ENCODE measurements at places on chromosomes 5 and 9.

DNA sequence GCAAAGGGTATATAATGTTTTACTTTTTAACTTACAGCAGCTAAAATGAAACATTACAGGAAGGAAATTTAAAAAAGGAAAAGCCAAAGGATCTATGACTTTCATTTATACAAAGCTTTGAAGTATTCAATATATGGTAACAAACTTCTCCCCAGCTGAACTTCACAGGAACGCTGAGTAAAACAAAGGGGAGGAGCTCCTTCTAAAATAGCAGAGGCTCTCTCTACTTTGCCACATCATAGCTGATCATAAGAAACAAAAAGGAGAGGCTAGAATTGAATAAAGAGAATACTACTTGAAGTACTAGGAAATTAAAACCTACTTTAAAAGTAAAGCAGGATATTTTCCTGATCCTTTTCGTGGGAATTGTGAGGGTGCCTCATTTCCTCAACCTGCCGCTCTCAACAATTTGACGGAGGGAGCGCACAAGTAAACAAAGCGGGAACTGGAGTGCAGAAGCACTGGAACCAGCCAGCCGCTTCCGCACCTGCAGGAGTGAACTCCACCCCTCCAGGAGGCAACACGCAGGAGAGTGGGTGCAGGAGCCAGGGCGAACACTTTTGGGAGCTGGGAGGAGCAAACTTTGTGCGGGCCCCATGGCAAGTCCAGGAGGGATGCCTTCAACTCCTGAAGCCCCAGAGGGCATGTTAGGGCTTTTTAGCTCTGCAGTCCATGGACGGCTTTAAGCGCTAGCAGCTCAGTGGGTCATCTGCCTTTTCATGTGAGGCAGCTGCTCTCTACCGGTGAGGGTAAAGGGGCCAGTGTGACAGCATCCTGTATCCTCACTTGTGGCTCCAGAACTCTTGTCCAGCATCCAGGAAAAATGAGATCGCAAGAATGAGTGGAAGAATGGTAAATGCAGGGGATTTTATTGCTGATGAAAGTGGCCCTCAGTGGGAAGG, 757.4 kb downstream of the PTPRD start:
- DNase-seq, result no peak

- no peak for DNase-seq
These were observed 40.5 kb upstream of the FAM81B start for GRCh38 chr5:95350631-95351030.

GRCh38 chr5:129960831-129961230, 56.6 kb downstream of the CHSY3 start:
- DNase-seq, result no peak

DNA sequence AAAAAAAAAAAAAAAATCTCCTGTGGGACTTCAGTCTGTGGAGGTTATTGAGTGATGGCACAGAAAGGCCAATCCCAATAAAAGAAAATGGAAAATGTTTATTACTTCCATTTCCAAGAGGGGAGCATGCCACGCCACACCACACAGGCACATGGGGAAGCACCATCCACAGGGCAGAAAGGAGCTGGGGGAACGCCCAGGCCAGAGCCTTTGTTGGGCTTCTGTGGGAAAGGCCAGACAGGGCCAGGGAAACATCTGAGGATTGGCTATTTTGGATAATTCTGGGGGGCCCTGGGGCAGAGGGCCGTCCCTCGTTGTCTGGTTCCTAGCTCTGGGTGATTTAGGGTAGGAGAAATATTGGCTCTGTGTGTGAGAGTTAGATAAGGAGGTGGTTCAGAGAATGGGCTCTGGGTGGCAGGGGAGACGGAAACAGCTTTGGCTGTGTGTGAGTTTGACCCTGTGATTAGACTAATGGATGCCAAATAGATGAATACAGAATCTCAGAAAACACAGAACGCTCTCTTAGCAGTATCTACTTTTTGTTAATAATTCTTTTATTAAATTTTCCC, 49.0 kb upstream of the ABL1 start:
- no peak for DNase-seq

DNA sequence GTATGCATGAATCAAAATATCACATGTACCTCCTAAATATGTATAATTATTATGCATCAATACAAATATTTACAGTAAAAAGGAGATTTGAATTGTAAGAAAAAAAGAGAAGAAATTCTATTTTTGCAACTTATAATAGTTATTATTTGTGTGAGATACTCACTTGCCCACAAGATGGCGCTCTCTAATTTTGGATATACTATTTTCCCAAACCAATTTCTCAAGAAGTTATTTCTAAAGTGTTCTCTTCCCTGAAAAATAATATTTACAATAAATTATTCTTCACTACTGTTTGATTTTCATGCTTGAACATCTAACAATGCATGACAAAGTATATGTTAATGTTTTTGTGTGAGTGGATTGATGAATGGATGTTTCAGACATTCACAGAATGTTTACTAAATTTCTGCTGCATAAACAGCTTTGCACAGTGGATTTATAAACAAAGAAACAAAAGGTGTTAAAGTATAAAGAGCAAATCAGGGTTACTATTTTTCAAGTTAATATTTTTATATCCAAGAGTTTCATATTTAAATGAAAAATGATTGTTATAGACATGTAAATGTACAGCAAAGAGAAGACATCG, 503.4 kb downstream of the PDE4D start:
- DNase-seq, result no peak

GRCh38 chr5:1449081-1449630, 3.9 kb upstream of the SLC6A3 start:
- no peak for DNase-seq

GRCh38 chr9:125652759-125653158, 54.2 kb downstream of the MAPKAP1 start:
- DNase-seq, result no peak

- no peak for DNase-seq
These were observed 132.8 kb upstream of the DPYSL3 start for GRCh38 chr5:147642666-147643065.

GRCh38 chr5:144467792-144468191, 297.1 kb downstream of the KCTD16 start:
- no peak for DNase-seq

GRCh38 chr9:75483636-75484035, 395.3 kb downstream of the OSTF1 start:
- no peak for DNase-seq

- no peak for DNase-seq
These were observed 9.7 kb downstream of the OMD start for GRCh38 chr9:92414566-92414965.

DNA sequence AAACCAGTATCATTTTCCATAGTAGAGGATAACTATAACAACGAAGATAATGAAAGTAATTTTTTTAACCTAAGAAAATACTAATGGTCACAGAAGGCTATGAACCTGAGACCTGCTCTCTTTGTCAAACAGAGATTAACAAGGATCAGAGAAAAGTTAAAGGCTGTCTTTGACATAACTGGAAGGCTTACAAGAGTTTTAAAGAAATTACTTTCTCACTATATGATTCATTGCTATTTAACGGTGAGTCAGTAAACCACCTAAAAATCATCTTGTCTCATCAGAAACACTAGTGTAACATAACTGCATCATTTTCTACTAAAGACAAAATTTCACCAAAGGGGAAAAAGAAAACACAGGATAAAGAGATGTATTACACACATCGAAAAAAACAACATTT, 19.3 kb downstream of the MLANA start:
- no peak for DNase-seq

GRCh38 chr5:29896646-29897045, 1296.8 kb upstream of the CDH6 start:
- DNase-seq, result no peak

DNA sequence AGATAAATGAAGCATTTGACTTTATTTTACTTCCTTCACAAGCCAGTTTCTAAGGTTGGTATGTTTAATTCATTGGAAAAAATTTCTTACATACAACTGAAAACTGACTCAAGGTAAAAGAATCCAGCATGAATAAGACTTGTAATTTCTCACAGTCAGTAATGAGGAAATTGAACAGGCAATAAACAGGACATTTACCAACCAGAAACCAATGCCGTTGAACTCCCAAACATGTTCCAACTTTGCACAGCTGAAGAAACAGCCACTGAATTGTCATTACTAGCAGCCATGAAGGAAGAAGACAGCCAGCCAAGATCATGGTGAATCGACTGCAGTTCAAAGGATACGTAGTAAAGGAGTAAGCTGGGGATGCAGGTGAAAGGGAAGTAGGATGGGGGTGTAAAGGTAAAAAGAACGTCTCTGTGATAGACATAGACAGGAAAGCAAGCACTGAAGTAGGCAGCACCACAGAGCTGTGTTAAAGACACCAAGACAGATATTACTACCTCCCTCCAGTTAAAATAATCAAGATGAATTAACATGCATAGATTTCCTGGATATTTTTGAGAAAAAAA, 21.3 kb upstream of the SLC12A2 start:
- DNase-seq, result no peak

DNA sequence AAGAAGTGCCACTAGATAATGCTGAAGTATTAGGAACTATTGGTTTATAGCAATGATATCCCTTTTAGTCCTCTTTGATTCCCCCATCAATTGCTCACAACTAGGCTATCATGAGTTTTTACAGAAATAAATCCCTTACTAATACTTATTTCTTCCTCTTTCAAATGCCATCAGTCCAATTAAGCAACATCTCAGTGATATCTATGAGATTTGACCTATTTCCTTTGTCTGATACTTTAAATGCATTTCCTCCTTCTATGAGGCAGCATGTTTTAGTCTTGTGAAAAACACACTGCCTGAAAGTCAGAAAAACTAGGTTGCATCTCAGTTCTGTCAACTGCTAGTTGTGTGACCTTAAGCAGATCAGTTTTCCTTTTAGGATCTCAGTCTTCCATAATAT, 101.6 kb downstream of the FBXW11 start:
- DNase-seq, result no peak

DNA sequence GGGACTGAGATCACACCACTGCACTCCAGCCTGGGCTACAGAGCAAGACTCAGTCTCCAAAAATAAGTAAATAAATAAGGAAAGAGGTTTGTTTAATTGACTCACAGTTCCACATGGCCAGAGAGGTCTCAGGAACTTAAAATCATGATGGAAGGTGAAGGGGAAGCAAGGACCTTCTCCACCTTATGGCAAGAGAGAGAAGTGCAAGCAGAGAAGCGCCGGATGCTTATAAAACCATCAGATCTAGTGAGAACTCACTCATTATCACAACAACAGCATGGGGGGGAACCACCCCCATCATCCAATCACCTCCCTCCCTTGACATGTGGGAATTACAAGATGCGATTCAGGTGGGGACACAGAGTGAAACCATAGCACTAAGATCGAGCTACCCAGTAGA, 22.8 kb upstream of the RGMB start:
- DNase-seq, result no peak

- no peak for DNase-seq
These were observed 46.9 kb downstream of the C9orf50 start for GRCh38 chr9:129573977-129574376.

DNA sequence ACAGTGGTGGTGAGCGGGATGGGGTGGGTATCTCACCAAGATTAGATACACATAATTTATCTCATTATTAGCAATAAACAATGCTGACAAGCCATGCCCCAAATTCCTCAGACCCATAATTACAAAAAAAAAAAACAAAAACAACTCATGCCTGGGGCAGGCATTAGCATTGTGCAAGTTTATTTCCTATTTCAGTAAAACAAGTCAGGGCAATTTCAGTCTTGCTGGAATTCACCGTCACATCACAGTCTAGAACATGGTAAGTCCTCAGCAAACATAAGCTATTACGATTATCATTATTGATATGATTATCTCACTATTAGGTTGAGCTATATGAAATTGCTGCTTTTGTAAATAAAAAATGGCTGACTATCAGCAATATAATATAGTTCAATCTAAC, 57.5 kb upstream of the GNAQ start:
- no peak for DNase-seq

- DNase-seq, result no peak
These were observed 454.7 kb downstream of the SPATA31D1 start for GRCh38 chr9:82443312-82443711.

DNA sequence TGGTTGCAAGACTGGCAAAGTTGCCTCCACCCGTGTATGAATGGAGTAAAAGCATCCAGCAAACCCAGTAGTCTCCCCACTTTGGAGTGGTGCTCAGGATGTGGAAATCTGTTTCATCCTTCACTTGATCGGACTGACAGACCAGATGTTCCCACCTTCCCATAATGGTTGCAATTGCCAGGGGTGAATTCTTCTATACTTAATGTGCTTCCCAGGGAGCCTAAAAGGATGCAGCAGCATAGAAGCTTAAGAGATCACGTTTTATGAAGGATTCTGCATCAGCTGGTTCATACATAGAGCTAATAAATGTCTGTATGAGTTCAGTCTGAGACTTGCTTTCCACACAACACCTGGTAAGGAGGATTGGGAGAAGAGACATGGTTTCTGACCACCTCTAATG, 198.8 kb upstream of the S1PR3 start:
- no peak for DNase-seq

DNA sequence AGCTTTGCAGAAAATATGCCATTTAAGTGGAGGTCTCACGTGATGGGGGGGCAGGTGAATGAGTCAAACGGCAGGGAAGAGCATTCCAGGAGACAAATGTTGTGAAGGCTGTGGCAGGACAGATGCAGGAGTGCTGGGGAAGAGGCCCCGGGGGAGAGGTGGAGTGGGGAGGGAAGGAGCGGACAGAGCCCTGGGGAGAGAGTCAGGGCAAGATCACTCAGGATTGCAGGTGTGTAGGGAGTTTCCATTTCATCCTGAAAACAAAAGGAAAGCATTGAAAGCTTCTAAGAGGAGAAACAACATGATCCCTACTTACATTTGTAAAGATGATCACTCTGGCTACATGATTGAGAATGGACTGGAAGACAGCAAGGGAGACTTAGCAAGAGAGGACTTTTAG, 323.3 kb downstream of the ASTN2 start:
- DNase-seq, result no peak

DNA sequence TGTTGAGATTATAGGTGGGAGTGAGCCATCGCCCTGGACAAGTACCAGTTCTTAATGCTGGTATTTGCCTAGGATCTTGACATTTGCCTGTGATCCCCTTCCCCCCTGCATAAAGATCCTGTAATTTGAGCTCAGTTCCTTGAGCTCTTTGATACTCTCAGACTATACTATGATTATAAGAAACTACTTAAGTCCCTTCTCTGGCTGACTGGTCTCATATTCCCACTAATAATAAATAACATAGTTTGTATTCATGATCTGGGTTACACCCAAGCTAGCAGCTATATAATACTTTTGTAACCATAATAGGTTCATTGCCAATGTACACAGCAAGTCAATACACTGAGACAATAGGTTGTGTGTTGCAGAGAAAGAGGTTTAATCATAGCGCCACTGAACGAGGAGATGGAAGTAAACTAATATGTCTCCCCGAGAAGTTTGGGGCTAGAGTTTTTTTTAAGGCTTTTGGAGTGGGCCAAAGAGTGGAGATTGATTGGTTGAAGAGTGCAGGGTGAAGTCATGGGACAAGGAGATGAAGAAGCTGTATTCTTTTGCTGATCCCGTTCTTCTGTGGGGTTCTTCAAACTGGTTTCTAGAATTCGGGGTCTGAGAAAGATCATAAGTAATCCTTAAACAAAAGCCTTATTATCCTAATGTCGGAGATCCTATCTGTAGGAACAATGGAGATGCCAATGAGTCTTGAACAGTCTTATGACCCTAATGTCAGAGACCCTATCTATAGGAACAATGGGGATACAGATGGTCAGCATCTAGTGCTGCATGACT, 20.7 kb upstream of the SHOC1 start:
- no peak for DNase-seq
